ENCODE measurements at places on chromosomes 16 and 17.

DNA sequence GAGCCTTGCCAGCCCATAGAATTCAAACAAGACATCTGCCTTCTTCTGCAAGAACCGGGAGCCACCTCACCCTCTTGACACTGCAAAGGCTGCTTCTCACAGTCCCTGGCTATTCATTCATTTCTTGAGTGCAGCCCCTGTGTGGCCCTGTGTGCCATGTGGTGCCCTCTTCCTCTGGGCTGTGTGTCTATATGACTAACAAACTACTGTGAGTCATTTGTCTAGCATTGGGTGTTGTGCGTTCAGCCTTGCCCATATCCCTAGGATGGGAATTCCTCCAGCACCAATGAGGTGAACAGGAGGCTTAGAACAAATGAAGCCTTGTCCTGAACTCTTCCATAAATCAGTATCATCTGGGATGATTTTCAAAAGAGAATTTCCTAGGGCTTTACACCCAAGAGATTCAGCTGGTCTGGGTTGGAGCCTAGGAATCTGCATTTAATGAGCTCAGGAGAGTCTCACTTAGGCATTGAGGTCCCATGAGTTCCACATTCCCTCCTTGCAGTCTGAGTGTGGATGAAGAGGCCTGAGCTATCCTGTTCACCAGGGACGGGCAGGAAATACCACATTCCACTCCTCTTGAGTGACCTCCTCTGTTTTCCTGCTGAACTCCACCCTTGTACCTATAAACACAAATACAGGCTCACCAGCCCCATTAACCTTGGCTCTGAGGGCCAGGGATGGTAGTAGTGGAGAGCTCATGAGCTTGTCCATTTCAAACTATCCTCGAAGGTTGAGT lies 308.7 kb upstream of the N4BP1 start:
- H3K27ac ChIP-seq: no peak overlapping the region
- no peaks in the 10 kb centered on the region for H3K36me3 ChIP-seq
- DNase-seq: no peak
- no peak overlapping the region for H3K4me3 ChIP-seq
- no peaks in the 10 kb centered on the region for H3K27me3 ChIP-seq

DNA sequence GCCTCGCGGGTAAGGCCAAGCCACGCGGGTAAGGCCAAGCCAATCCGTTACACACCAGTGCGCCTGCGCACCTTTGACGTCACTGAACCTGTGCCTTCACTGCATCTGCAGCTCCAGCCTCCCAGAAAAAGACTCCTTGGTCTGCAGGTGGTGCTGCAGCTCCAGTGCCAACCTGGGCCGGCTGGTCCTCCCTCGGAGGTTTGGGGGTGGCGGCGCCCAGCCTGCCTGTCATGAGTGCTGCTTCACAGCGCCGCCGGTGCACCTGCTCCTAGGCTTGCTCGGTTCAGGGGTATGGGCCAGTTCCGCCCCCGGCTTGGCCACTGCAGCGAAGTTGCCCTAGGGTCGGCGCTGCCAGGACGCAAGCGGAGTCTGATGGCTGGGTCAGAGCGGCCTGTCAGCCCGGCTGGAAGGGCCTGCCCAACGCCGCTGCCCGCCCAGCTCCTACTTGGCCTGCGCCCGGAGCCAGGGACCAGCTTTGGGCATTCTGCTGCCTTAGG lies 146.6 kb downstream of the USP22 start:
- H3K27me3 ChIP-seq: no peaks in the 10 kb centered on the region
- H3K36me3 ChIP-seq: no peaks in the 10 kb centered on the region
- peak; percentile 13 for DNase-seq
- H3K4me3 ChIP-seq: no peak overlapping the region
- no peaks in the 10 kb centered on the region for H3K4me1 ChIP-seq

- peaks cover 4% of the 10 kb centered on the region for H3K4me1 ChIP-seq
- no peaks in the 10 kb centered on the region for H3K36me3 ChIP-seq
- H3K27ac ChIP-seq: no peak overlapping the region
- H3K4me3 ChIP-seq: no peak overlapping the region
- DNase-seq: no peak
- H3K27me3 ChIP-seq: no peaks in the 10 kb centered on the region
Observed at GRCh38 chr17:66695098-66695497, 139.8 kb upstream of the CACNG5 start.

DNA sequence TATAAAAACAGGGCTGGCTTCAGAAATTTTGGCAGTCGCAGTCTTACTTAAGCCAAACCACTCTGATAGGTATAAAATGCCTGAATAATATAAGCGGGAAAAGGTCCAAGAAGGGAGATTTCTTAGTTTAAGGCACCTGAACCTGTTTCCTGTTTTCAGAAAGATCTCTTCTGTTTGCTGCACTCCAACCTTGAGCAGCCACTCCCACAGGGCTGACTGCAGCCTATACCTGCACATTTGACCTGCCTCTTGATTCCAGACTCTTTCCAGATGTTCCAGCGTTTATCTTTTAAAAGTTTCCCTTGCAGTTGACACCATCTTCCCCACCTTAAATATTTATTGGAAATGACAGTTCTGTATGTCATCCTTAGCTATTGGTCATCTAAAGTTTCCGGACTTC lies 132.2 kb downstream of the SKAP1 start:
- no peak for DNase-seq
- H3K27ac ChIP-seq: no peak overlapping the region
- H3K4me1 ChIP-seq: no peaks in the 10 kb centered on the region
- peaks cover 33% of the 10 kb centered on the region for H3K27me3 ChIP-seq

DNA sequence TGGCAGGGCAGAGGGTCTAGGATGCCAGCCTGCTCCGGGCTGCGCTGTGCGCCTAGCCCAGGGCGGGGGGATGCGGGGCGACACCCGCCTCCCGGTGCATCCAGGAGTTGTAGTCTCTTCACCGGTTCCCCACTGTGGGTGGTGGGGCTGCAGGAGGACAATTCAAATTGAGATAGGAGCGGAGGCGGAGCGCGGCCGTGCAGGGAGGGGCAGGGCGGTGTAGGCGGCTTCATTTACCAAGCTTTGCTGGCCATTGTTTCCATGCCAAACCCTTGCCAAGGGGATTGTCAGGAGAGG lies 2047.4 kb downstream of the TP53TG3F start:
- no peaks in the 10 kb centered on the region for H3K36me3 ChIP-seq
- no peak overlapping the region for H3K4me3 ChIP-seq
- H3K4me1 ChIP-seq: no peaks in the 10 kb centered on the region
- no peak overlapping the region for H3K27ac ChIP-seq
- H3K27me3 ChIP-seq: no peaks in the 10 kb centered on the region

GRCh38 chr16:17658881-17659280 lies 188.1 kb upstream of the XYLT1 start:
- no peak overlapping the region for H3K4me3 ChIP-seq
- DNase-seq: no peak
- H3K4me1 ChIP-seq: no peaks in the 10 kb centered on the region
- H3K27me3 ChIP-seq: peaks cover 5% of the 10 kb centered on the region

GRCh38 chr16:55846598-55847346 lies 13.9 kb upstream of the CES1 start:
- no peak for DNase-seq
- no peak overlapping the region for H3K27ac ChIP-seq
- H3K4me3 ChIP-seq: no peak overlapping the region
- H3K36me3 ChIP-seq: no peaks in the 10 kb centered on the region
- no peaks in the 10 kb centered on the region for H3K4me1 ChIP-seq

- H3K27ac ChIP-seq: no peak overlapping the region
- no peaks in the 10 kb centered on the region for H3K4me1 ChIP-seq
- no peaks in the 10 kb centered on the region for H3K36me3 ChIP-seq
- H3K27me3 ChIP-seq: no peaks in the 10 kb centered on the region
- DNase-seq: no peak
Observed at GRCh38 chr16:28617874-28618273, 8.0 kb upstream of the SULT1A1 start.

GRCh38 chr17:30379903-30380381 lies 1.2 kb downstream of the CPD start:
- no peaks in the 10 kb centered on the region for H3K36me3 ChIP-seq
- H3K27ac ChIP-seq: peak overlapping the region; percentile 80
- peaks cover 30% of the 10 kb centered on the region for H3K4me1 ChIP-seq
- H3K4me3 ChIP-seq: peak overlapping the region; percentile 98

GRCh38 chr16:49440156-49441065 lies 66.8 kb downstream of the C16orf78 start:
- no peaks in the 10 kb centered on the region for H3K27me3 ChIP-seq
- H3K4me3 ChIP-seq: no peak overlapping the region
- peak overlapping the region; percentile 49 for H3K27ac ChIP-seq
- DNase-seq: peak; percentile 30
- H3K4me1 ChIP-seq: no peaks in the 10 kb centered on the region
- H3K36me3 ChIP-seq: no peaks in the 10 kb centered on the region

DNA sequence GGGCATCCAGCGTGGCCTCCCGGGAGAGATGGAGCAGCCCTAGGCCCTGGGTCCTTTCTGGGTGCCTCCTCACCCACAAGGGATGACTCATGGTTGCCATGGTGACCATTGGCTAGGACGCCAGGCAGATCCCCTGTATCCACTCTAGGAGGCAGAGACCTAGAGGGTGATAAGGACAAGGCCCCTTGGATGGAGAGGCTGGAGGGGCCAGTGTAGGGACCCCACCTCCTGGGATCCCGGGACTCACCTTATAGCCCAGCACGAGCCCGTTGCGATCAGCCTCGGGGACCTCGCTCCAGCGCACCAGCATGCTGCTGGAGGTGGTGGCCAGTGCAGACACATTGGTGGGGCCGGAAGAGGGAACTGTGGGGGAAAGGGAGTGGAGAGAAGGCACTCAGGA lies 82.2 kb upstream of the CDC42EP4 start:
- no peaks in the 10 kb centered on the region for H3K36me3 ChIP-seq
- no peak overlapping the region for H3K27ac ChIP-seq
- no peaks in the 10 kb centered on the region for H3K27me3 ChIP-seq
- H3K4me1 ChIP-seq: no peaks in the 10 kb centered on the region
- DNase-seq: no peak
- H3K4me3 ChIP-seq: no peak overlapping the region

- H3K4me3 ChIP-seq: no peak overlapping the region
- DNase-seq: no peak
- H3K27ac ChIP-seq: no peak overlapping the region
- H3K36me3 ChIP-seq: no peaks in the 10 kb centered on the region
- no peaks in the 10 kb centered on the region for H3K4me1 ChIP-seq
Observed at GRCh38 chr16:85944572-85945423, 45.8 kb downstream of the IRF8 start.

DNA sequence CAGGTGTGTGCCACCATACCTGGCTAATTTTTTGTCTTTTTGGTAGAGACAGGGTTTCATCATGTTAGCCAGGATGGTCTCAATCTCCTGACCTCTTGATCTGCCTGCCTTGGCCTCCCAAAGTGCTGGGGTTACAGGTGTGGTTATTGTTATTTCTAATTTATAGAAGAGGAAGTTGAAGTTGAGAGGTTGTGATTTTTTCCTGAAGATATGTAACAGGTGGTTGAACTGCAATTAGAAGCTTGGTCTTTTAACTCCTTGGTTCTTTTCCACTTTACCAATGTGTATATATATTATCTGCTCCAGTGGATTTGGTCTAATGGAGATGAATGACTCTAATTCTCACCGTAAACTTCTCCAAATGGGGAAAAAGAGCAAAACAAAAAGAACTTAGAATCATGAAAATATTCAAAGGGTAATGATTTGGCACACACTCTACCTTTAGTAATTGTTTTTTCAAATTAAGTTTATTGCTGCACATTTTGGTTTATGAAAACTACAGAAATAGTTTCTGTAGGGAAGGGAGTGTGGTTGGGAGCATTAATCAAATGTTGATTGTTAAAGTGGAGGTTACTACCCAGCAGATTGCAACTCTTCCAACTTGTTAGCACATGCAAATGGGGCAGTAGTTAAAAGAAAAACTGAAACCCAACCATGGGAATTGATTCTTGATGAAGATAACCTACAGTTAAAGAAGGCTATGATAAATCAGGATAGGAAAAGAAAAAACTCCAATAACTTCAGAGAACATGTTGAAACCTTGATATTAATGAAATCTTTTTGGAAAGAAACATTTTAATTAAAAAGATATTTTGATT lies 1.8 kb upstream of the KRT10 start:
- H3K4me1 ChIP-seq: peaks cover 2% of the 10 kb centered on the region
- H3K36me3 ChIP-seq: no peaks in the 10 kb centered on the region
- no peak overlapping the region for H3K4me3 ChIP-seq
- no peak overlapping the region for H3K27ac ChIP-seq

DNA sequence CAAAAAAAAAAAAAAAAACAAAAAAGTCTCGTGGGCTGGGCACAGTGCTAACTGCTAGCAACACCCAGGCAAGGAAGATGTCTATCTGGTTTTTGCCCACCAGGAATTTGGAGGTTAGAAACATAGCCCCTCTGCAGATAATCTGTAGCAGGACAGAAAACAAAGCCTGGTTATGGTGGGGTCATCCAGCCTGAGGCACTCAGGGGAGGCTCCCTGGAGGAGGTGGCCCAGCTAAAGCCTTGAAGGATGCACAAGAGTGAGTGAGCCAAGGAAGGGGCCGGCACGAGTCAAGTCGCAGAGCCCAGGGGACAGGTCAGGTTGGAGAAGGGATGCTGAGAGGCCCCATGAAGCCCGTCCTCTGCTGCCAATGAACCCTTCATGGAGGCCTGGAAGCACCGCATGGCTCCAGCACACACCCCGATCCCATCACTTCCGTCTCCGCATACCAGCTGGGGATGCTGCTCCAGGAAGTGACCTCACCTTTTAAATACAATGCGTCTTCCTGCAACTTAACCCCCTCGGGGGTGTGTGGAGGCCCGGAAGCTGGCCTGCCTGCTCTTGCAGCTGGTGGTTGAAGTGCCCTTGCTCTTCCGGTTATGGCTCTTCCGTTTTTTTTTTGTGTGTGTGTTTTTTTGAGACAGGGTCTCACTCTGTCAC lies 86.5 kb downstream of the ENGASE start:
- peaks cover 15% of the 10 kb centered on the region for H3K27me3 ChIP-seq
- H3K4me3 ChIP-seq: no peak overlapping the region
- H3K27ac ChIP-seq: no peak overlapping the region
- no peak for DNase-seq
- H3K4me1 ChIP-seq: no peaks in the 10 kb centered on the region

DNA sequence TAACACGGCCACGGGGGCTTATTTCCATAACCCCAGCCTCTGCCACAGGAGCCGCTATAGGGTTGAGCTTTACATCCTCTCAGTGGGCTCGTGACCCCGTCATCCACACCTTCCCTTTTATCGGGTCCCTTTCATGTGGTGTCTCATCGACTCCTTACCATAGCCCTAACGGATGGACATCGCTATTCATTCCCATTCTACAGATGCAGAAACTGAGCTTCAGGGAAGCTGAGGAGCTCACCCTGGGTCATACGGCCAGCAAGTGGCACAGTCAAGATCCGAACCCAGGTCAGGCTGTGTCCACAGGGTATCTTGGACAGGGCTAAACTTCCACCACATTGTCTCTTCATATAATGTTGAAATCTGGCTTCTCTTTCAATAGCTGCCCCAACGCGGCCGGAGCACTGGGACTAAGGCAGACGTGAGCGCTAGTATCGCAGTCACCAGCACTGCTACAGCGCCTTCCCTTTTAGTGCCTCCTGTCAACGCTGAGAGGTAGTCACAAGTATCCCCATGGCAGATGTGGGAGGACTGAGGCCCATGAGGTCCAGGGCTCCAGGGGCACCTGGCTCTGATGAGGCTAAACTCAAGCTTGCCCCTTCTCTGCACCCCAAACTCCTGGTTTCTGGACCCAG lies 50.8 kb downstream of the SOCS1 start:
- no peaks in the 10 kb centered on the region for H3K36me3 ChIP-seq
- H3K27ac ChIP-seq: no peak overlapping the region
- H3K4me3 ChIP-seq: no peak overlapping the region
- no peak for DNase-seq
- H3K4me1 ChIP-seq: peaks cover 3% of the 10 kb centered on the region
